Ascending aorta (tissue), 2 donors: ENCODE measurements at places on chromosomes 1 and 21. TPM values are rescaled to one million over a fixed set of nuclear protein-coding genes. Genes with fewer than 3 reads are reported as not detected.
A peak's percentile ranks its signal among the peaks of the same experiment; 100 is the strongest.

MPL gene
- not detected for total RNA-seq

LRRC53 gene
- total RNA-seq, result not detected

- DNase-seq, result no peak
Observed at GRCh38 chr1:154198756-154199562, 7.1 kb upstream of the TPM3 start.

DNA sequence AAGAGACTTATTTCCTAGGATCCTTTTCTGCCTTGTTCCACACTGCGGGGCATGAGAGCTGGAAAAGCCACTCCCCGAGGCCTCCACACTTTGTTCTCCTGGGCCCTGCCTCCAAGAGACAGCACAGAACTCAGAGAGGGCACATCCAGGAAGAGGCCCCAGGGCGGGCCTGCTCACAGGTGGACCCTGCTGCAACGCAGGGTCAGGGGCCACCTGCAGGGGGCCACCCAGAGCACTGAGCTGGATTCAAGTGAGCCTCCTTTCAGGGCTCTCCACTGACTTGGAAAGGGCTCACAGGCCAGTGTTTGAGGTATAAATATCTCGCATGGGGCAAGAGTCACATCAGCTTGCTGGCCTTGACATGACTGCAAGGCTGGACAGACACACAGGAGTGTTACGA, 4.8 kb downstream of the RGS16 start:
- no peak for DNase-seq

DNA sequence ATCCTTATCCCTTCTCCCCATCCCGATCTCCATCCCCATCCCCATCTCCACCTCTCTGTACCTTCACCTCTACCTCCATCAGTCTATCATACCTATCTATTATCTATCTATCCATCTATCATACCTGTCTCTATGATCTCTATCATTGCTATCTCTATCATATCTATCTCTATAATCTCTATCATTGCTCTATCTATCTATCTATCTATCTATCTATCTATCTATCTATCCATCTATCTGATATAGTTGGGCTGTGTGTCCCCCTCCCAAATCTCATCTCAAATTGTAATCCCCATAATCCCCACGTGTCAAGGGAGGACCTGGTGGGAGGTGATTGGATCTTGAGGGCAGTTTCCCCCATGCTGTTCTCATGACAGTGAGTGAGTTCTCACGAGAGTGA, 97.9 kb upstream of the PAXBP1 start:
- DNase-seq, result no peak

GRCh38 chr1:149917571-149918144, at the start of gene SV2A:
Gene SV2A (minus strand): TSS chr1:149917844. CDS start chr1:149913840, 4,004 bp downstream.
- DNase-seq, result no peak

GRCh38 chr1:178096421-178096820, 2.5 kb downstream of the RASAL2 start:
- DNase-seq, result no peak

DNA sequence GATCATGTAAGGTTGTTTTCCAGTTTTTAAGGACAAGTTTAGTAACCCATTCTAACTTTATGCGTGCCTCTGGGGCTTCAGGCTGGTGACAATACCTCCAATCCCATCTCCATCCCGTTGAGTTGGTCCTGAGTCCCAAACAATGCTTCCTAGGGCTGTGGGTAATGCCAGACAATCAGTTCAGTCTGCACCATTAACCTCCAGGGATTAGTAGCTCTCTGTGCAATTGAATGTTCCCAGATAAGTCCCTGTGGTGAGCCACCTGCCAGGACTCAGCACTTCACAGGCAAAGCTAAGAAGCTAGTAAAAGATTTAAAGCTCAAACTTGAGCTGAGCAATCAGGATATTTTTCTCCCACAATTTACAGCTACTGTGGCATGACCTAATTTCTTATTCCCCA, 462.2 kb upstream of the PTBP2 start:
- no peak for DNase-seq

GRCh38 chr1:248613742-248614141, 16.2 kb upstream of the OR2T10 start:
- no peak for DNase-seq

- no peak for DNase-seq
Observed at GRCh38 chr1:92017656-92018055, 12.1 kb upstream of the EPHX4 start.

GRCh38 chr21:31795992-31796391, 64.1 kb upstream of the SCAF4 start:
- DNase-seq, result no peak

DNA sequence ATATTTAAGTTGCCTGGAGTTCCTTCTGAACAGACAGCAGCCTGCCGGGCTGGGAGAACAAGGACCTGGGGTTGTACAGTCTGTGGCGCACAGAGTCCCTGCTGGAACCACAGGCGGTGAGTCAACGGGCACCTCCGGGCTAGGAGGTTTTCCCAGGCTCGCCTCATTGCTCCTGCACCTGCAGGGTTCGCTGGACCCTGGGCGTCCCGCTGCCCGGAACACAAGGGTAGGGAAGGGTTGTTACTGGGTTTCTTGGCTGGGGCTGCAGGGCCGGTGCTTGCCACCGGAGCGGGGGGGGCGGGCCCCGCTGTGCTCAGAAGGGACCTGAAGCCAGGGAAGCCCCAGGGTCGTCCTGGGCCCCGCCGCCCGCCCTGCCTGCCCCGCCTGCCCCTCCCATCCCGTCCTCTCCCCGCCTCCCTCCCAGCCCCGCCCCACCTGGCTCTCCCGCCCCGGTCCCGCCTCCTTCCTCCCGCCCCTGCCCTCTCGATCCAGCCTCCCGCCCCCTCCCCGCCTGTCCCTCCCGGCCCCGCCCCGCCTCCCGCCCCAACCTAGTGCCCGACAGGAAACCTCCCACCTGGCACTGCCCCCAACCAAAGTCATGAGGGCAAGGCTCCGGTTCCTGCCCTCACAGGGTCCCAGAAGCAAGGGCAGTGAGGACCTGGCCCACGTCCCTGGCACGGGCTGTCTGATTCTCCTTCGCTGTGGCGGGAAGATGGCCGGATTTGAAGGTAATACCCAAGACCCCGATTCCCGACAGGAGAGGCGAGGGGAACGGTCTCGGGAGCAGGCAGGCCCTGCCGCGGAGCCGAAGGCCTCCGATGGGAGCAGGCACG, 6.8 kb downstream of the JMJD4 start:
- no peak for DNase-seq

GRCh38 chr1:181088079-181089016, at the start of gene IER5:
Gene IER5 (plus strand): TSS chr1:181088700. CDS start chr1:181088903, 203 bp downstream.
- peak; percentile 98 for DNase-seq

- DNase-seq, result no peak
Observed at GRCh38 chr1:42979896-42980800, 21.5 kb upstream of the SLC2A1 start.

- no peak for DNase-seq
Observed at GRCh38 chr1:113940365-113941244, 11.5 kb downstream of the HIPK1 start.

- no peak for DNase-seq
Observed at GRCh38 chr1:222730866-222731265, 6.1 kb upstream of the FAM177B start.

DNA sequence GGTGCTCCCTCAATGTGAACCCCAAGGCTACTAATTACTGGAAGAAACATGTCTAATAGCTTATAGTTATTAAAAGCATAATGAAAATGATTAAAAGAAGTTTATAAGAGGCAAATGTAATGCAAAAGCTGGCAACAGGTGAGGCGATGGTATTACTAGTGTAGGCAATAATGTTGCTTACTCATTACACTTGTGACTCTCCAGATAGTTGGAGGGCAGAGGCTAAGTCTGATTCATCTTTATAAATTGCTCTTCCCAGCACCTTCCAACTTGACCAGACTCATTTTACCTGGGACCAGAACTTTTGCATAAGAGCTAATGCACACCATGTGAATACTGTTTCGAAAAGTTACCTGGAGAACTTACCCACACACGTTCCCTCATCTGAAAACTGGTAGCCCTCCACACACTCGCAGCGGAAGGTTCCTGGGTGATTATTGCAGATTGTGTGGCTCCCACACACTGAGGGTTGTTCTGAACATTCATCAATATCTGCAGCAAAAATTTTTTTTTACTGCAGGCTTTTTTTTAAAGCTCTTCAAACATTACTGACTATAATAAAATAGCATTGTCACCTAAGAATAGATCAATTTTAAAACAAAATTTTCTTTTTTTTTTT, 48.0 kb downstream of the NID1 start:
- DNase-seq, result no peak

- DNase-seq, result no peak
Observed at GRCh38 chr1:206859082-206859521, 6.3 kb upstream of the IL20 start.
